ENCODE measurements at places on chromosomes 6 and 20.

DNA sequence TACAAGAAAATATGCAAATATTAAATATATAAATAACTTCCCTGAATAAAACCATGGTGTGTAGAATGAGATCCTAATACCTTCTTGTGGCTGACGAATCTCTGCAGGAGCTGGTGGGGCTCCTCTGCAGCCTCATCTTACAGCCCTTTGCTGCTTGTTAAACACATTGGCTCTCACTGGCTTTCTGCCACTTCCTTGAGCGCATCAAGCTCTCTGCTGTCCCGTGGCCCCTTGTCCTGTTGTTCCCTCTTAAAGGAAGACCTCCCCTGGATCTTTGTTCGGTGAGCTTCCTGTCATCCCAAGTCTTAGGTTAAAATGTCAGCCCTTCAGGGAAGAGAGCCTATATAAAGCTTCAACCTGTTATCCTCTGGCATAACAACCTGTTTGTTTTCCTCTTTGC lies 519.6 kb downstream of the DOK5 start:
- DNase-seq, result no peak

DNA sequence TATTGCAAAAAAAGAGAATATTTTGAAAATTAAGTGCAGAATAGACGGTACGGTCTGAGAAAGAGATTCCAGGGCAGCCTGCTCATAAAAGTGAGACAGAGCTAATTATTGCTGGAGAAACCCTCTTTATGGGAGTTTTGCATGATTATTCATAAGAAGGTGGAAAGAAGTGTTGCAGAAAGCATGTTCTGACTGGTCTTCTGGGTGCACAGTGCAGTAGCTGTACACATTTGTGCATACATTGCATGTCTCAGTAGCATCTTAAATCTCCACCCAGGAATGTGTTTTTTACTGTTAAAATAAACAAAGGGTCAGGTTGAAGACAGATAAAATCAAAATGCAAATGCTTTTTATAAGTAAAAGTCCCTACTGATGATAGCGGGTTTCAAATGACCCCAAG lies 1813.6 kb upstream of the DEFB115 start:
- DNase-seq, result no peak

- peak; percentile 68 for DNase-seq
Measured at GRCh38 chr20:533526-533925, 10.1 kb downstream of the CSNK2A1 start.

DNA sequence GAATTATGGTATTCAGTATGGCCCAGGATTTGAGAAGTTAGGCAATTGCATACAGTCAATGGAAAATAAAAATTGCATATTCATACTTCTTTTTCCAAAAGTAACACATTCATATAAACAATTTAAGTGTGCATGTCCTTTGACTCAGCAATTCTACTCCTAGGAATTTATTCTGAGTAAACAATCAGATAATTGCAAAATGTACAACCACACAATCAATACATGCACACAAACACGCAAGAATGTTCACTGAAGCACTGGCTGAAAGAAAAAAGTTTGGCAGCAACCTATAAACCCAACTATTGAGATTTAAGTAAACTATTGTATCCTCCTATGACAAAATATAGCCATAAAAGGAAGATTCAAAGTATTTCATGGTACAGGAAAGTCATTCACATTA lies 1.6 kb downstream of the CYP39A1 start:
- DNase-seq, result no peak

DNA sequence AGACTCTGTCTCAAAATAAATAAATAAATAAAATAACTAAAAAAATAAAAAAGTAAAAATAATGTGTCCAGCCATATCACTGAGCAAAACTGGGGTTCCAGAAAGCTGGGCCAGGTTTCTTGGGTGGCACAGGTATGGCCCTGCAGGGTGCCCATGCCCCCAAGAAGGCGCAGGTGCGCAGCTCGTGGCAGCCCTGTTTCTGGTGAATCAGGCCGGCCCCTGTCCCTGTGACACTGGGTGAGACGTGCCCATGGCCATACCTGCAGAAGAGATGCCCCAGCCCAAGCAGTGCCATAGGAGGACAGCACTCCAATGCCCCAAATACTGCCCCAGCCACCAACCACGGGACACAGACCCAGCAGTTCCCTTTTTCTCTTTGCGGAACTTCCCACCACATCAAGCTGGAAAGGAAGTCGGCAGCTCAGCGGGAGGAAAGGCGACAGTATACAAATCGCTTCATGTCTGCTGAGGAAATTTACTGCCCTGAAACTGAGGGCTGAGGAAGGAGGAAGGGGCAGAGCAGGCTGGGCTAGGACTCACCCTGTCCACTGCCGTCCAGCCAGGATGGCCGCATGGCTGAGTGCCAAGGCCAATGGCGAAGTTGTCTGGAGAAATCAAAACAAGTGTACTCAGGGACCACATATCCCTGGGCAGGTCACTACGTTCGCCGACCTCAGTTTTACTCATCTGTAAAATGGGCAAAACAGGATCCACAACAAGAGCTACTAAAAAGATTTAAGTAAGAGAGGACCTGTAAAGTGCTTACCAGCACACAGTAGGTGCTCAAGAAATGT lies 55.4 kb downstream of the PREX1 start:
- DNase-seq, result peak; percentile 96

- DNase-seq, result no peak
Measured at GRCh38 chr6:114001354-114001753, 30.4 kb upstream of the HDAC2 start.

GRCh38 chr6:126300735-126301134 lies 39.2 kb upstream of the CENPW start:
- no peak for DNase-seq

- DNase-seq, result peak; percentile 85
Measured at GRCh38 chr6:26521600-26522391, 16.4 kb upstream of the HMGN4 start.

- peak; percentile 12 for DNase-seq
Measured at GRCh38 chr6:43698584-43699349, 11.2 kb upstream of the MRPS18A start.
